Skeletal muscle cell (primary cell): ENCODE measurements at places on chromosomes 12 and 14.

- DNase-seq = no peak
These were observed 25.1 kb downstream of the NOC4L start for GRCh38 chr12:132169376-132169775.

DNA sequence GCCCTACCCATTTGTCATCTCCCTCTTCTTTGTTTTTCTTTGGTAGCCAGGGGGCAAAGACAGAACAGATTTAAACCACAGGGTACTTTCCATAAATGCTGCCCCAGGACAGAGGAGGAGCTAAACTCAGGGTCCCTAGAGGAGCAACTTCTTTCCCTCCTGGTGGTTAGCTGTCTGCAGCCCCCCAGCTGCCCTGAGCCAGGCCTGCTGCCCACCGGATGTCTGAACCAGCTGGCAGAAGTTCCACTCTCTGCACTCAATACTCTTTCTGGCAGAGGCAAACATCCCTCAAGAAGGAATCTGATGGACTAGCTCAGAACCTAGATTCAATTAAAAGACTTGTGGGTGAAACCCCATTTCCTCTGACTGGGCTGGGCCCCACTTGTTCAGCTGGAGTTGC, 10.7 kb downstream of the VDR start:
- no peak for DNase-seq

DNA sequence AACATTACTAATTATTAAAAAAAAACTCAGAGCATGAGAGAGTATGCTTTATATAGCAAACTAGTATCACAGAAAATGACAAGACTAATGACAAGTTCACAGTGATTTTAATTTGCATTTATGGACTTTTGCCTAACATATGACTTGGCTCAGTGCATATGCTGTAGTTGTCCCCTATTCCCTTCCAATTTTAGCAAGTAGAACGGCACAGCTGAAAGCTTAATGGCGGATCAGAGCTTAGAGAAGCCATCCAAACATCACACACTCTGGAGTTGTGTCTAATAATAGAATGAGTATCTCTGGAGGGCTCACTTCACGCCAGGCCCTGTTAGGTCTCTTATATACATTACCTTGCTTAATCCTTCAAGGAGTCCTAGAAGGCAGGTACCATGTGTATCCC, 13.3 kb downstream of the CNIH1 start:
- no peak for DNase-seq

GRCh38 chr14:74763803-74764531, 851 bp downstream of the YLPM1 start:
- no peak for DNase-seq

- no peak for DNase-seq
These were observed 7.3 kb downstream of the CAND1 start for GRCh38 chr12:67276421-67276820.
